ENCODE measurements at places on chromosomes 7 and 10. TPM values are rescaled to one million over a fixed set of nuclear protein-coding genes. Genes with fewer than 3 reads are reported as not detected.

Gene MSMB
- not detected for total RNA-seq

Gene GPNMB
- total RNA-seq, result 91.7 TPM

Gene CFTR
- under 0.01 TPM for total RNA-seq

Gene SFTPA2
- not detected for total RNA-seq

Gene HTR5A
- total RNA-seq, result not detected

Gene CFAP46
- total RNA-seq, result 1.4 TPM

Gene CYP2C19
- not detected for total RNA-seq

Gene TNS3
- 139 TPM for total RNA-seq

Gene ASZ1
- total RNA-seq, result not detected
